Pulmonary artery endothelial cell (primary cell): ENCODE measurements at places on chromosomes 2 and 18.

DNA sequence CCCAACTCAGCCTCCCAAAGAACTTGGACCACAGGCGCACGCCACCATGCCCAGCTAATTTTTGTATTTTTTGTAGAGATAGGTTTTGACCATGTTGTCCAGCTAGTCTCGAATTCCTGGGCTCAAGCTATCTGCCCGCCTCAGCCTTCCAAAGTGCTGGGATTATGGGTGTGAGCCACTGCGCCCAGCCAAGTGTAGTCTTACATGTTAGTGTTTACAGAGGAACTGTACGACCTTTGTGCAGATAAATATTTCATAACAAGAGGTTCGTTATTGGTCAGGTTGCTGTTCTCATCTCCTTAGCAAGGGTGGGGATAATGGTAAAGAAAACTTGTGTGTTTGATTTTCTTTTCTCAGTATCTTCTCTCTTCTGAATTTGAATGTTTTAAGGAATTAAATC is 46.5 kb downstream of the RALBP1 start:
- no peak for DNase-seq

- no peak for DNase-seq
These were observed 888 bp upstream of the TWSG1 start for GRCh38 chr18:9333441-9334328.

- no peak for DNase-seq
These were observed 10.6 kb downstream of the DNAJB2 start for GRCh38 chr2:219289537-219290361.

DNA sequence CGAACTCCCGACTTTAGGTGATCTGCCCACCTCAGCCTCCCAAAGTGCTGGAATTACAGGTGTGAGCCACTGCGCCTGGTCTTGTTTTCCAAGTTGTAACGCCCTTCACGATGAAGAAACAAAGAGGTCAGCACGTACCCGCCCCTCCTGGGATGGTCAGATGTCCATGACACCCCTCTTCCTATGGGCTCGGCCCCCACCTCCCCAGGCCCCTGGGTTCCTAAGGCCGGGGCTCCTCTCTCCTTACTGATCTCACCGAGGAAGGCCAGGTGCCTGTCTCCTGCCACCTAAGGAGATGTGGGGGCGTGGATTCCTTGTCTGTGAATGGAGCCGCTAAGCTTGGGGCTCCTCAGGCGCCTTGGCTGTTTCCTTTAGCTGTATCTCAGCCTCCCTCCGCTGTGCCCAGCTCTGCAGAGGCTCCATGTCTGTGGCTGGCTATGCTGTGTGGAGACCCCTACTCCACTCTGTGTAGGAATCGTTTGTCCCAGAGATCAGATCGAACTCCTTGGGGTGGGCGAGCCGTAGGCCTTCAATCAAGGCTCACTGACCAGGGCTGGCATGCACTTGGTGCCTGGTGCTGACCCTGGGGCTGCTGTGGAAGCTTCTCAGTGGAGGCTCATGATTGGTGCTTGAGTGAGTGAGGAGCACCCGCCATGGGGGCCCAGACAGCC is 8.8 kb downstream of the COLEC11 start:
- no peak for DNase-seq

GRCh38 chr18:49725809-49726674 is 87.3 kb downstream of the ACAA2 start:
- peak; percentile 83 for DNase-seq

DNA sequence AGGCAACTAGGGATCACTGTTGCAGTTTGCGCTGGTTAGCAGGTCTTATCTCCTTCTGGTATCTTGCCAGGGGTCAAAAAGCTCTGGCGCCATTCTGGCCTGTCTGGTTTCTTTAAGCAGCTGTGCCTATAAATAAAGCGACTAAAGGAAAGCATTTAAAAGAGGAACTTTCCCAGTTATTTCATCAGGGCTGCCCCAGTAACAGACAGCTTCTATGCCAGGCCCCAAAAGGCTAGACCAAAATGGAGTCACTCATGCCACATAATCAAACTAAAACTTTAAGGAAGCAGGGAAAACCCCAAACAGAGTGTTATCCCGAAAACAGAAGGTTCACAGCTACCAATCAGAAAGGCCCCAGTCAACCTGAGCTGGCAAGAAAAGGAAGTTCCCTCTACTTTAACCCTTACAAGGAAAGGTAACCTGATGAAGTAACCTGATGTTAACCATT is 41.2 kb upstream of the HNRNPA3 start:
- DNase-seq: no peak

DNA sequence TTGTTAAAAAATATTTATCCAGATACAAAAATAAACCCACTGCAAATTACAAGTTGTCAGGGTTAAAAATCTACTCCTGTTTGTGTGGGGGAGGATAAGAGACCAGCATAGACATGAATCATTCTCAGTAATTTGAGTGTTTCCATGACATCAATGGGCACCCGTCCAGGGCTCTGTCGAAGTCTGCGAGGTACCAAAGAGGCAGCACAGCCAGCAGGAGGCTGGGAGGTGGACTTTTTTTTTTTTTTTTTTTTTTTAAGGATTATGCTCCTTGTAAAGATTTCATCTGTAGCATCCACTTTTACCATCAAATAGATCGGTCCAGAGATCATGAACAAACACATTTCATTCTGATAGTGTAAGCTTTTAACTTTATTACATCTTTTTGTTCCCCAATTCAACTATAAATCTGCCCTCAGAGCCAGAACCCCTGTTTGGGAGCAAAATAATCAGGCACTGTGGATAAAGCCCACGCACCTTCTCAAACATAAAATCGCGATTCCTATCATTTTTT is 182.0 kb downstream of the TCF4 start:
- peak; percentile 90 for DNase-seq

DNA sequence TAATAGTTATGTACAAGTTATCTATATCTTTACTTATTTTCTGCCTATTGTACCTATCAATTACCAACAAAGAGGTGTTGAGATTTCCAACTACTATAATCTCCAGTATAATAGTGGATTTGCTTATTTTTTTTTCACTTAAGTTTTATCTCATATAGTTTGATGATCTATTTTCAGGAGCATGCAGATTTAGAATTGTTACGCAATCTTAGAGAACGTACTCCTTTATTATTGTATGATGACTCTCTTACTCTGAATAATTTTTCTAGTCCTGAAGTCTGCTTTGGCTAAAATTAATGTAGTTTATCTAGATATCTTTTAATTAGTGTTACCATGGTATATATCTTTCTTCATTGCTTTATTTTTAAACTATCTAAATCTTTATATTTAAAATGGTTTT is 205.2 kb downstream of the SCG2 start:
- DNase-seq: no peak
